ENCODE measurements at places on chromosomes 1 and 21. TPM values are rescaled to one million over a fixed set of nuclear protein-coding genes. Genes with fewer than 3 reads are reported as not detected.

Gene IL24
- not detected for total RNA-seq

Gene TINAGL1
- not detected for total RNA-seq

Gene PIGR
- 0.08 TPM for total RNA-seq

Gene ID3
- 2.6 TPM for total RNA-seq

Gene ADAMTS1
- 35.2 TPM for total RNA-seq

Gene WNT9A
- total RNA-seq: not detected

Gene CFAP410
- total RNA-seq: 28.4 TPM
